ENCODE measurements at places on chromosomes 7 and 10.

DNA sequence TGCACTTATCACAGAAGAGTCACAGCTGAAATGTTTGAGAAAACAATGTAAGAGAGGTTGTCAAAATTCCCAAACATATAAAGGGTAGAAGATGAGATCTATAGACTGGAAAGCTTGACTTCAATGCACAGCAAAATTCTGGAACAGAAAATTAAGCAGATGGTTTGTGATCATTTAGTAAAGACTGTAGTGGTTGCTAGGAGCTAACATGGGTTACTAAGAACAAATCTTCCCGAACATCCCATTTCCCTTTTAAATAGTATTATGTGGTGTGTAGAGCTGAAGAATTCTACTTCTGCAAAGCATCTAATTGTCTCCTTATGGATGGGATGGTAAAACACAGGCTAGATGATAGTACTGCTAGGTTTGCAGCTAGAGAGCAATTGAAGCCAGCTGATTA, 312.3 kb downstream of the CAMK1D start:
- DNase-seq: no peak

GRCh38 chr7:25381818-25382589, 153.7 kb upstream of the NPVF start:
- DNase-seq: no peak

DNA sequence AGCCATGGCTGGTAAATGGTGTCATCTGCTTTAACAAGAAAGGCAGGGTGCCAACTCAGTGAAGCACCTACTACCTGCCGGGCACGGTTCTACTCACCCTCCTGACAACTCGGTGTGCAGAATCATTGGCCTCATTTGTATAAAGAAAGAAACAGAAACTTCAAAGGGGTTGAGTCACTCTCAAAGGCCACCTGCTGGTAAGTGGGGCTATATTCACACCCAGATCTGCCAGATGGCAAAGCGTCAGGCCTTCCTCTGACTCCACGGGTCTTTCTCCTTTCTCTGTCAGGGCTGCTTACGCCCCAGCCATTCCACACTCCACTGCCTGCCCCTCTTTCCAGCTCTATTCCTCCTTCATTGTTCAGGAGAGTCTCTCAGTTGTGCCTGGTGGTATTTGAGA, 309.2 kb downstream of the GFRA1 start:
- DNase-seq: no peak

GRCh38 chr7:149862156-149862555, 11.6 kb upstream of the ATP6V0E2 start:
- no peak for DNase-seq

- DNase-seq: no peak
Observed at GRCh38 chr7:36777062-36777461, 52.8 kb upstream of the AOAH start.

DNA sequence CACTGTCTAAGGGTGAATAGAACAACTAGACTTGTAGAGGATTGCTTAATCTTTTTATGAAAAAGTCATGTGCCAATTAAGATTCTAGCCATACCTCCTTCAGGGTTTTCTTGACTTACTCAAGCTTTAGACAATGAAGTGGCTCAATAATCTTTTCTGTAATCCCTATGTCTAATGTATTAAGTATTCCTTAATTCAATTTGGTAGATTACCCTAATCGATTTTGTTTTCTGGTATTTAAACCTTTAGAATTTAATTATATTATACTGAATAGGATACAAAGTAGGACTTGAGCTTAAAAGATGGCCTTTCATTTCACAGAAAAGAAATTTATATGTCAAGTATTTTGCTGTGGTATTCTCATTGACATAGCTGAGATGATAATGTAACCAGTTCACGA, 597.9 kb upstream of the C7orf33 start:
- no peak for DNase-seq

DNA sequence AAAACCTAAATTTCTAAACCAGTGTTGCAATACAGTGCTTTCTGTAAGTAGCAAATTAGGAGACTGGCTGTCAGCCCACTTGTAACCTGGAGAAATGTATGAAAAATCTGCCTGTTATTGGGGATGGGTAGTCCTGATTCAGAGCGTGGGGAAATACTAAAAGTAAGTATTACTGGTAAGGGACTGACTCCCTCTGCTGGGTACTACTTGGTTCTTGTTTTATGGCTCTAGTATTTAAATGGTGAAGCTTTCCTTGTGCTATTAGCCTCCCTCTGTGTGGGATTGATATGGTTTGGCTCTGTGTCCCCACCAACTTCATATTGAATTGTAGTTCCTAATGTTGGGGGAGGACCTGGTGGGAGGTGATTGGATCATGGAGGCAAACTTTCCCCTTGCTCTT, 886.1 kb downstream of the SORCS1 start:
- DNase-seq: no peak

- no peak for DNase-seq
Observed at GRCh38 chr10:13526948-13527863, 1.6 kb downstream of the BEND7 start.
